Bronchial epithelial cell (primary cell): ENCODE measurements at places on chromosomes 3 and 15. TPM values are rescaled to one million over a fixed set of nuclear protein-coding genes. Genes with fewer than 3 reads are reported as not detected.
A peak's percentile ranks its signal among the peaks of the same experiment; 100 is the strongest.

DNA sequence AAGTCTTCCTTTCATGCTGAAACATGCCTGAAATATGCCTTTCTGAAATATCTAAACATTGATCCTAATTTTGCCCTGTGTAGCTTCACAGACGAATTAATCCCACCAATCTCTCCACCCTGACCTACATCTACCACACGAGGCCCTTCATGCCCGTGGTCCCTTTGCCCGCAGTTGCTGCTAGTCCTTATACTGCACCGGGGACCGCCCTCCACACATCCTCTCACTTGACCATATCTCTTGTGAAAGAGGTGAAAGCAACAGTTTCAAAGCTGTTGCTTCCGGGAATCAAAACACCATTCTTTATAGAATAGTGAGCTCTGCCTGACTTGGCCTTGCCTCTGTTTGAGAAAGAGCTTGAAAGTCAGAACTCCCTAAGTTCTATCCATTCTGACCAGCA is 499.5 kb downstream of the NTRK3 start:
- DNase-seq = no peak

DNA sequence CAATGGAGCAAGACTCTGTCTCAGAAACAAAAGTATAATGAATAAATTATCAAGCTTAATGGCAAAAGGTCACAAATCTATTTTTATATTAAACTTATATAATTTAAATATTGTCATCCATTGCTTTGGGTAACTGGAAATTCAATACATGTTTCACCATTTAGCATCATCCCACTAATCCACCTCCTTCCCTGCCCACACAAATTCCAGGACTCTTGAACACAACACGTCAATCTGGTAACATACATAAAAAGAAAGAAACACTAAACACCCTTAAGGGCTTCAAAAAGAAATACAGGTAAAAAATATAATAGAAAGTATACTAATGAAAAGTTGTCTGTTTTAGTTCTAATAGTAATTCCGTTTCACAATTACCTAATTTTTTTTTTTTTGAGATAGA is 149.4 kb downstream of the STAG1 start:
- DNase-seq = peak; percentile 15

GRCh38 chr3:127610105-127610504 is 11.9 kb downstream of the MCM2 start:
- DNase-seq = peak; percentile 18

DNA sequence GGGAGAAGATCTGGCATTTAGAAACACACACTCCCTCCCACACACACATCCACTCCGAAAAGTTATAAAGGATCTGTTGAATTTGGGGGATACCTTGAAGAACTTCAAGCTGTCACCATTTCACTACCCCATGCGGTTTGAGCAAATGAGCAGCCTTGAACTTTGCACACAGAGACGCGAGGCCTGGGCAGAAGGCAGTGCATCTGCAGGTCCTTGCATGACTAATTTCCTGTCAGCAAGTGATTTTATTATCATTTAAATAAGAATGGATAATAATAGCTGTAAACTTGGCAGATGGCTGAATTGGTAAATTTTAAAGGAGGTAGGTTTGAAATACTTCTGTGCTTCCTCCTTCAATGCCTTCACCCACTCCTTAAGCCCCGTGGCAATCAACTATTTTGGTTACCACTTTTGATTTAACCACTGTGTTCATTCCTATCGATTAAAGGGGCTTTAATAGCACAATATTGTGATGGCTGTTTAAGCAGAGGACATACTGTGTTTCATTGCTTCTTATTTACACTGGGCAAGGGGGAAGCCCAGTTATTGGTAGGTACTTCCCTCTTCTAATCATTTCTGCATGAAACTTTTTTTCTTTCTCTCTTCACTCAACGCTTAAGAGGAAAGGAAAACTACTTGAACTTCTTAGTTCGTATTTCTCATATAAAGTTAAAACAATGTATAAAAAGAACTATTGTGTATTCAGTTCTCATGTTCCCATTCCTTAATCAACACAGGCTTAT is 108.1 kb downstream of the ROBO2 start:
- DNase-seq = peak; percentile 41

The PDZRN3 gene
- 0.77 and 0.79 TPM in 2 replicates for total RNA-seq

- no peak for DNase-seq
These were observed 13.3 kb upstream of the MINAR1 start for GRCh38 chr15:79418693-79419279.

DNA sequence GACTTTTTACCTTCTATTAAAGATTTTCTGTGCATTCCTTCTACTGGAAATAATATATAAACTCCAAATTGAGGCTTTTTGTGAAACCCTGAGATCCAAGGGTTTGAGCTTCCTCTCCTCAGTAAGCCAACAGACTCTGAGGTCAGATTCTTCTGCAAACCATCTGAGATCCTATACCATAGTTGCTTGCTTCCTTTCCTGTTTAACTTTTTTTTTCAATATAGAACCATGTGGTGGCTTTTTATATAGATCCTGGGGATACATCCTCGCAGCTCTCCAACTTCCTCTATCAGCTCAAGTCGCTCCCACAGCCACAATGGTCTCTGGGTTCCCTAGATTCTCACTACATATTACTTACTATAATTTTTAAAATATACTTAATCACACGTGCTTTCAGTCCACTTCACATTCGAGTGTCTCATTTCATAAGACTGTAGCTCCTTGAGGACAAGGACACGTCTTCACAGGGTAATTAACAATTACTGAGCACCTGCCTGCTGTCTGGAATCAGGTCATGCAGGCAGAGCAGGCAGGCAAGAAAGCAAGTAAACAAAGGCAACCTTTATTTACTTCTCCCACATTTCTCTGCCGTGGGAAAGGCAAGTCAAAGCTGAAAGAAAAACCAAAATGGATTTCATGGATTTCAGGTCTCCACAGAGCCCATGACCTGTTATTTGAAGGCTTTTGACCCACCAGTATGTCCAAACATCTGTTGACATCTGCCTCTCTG is 941.5 kb downstream of the FHIT start:
- no peak for DNase-seq

- no peak for DNase-seq
These were observed 151.3 kb upstream of the STRIT1 start for GRCh38 chr3:155444771-155445170.

The GRAMD2A gene
- total RNA-seq = 4.6 and 5.5 TPM in 2 replicates

DNA sequence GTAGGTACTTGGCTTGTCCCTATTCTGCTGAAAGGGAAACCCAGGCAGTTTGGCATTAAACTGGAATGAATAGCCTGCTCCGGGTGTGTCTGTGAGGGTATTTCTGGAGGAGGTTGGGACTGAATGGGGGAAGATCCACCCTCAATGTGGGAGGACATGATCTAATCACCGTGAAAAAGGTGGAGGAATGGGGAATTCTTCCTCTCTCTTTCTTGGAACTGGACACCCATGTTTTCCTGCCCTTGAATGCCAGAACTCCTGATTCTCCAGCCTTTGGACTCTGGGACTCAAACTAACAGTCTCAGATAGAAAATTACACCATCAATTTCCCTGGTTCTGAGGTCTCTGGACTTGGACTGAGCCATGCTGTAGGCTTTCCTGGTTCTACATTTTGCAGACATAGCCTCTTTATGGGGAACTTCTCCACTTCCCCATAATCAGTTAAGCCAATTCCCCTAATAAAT is 391.7 kb downstream of the EDEM1 start:
- DNase-seq = no peak
